ENCODE measurements at places on chromosomes 4 and X.

- no peak for DNase-seq
Observed at GRCh38 chrX:137431693-137432488, 134.0 kb upstream of the ZIC3 start.

- no peak for DNase-seq
Observed at GRCh38 chrX:129782706-129783105, 3.0 kb downstream of the SASH3 start.

GRCh38 chrX:24692305-24692704 lies 1.4 kb upstream of the POLA1 start:
- DNase-seq: no peak

GRCh38 chr4:8708401-8709021 lies 115.9 kb downstream of the CPZ start:
- DNase-seq: no peak

DNA sequence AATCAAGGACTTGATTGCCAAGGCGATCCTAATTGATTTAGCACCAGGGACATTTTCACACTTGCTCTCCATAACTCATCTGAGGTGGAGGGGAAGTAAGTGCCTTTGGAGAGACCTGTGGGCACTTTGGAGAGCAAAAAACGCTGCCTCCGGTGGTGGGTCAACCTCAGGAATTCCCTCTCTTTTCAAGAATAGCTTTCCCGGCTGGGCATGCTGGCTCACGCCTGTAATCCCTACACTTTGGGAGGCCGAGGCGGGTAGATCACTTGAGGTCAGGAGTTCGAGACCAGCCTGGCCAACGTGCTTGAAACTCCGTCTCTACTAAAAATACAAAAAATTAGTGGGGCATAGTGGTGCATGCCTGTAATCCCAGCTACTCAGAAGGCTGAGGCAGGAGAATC lies 49.2 kb downstream of the PRPS1 start:
- peak; percentile 42 for DNase-seq
